ENCODE measurements at places on chromosomes 2 and 18.

GRCh38 chr18:50696436-50696835, 123.4 kb downstream of the MRO start:
- DNase-seq: no peak
- H3K27ac ChIP-seq: no peak overlapping the region
- no peaks in the 10 kb centered on the region for H3K4me1 ChIP-seq
- no peak overlapping the region for H3K4me3 ChIP-seq
- H3K36me3 ChIP-seq: no peaks in the 10 kb centered on the region

DNA sequence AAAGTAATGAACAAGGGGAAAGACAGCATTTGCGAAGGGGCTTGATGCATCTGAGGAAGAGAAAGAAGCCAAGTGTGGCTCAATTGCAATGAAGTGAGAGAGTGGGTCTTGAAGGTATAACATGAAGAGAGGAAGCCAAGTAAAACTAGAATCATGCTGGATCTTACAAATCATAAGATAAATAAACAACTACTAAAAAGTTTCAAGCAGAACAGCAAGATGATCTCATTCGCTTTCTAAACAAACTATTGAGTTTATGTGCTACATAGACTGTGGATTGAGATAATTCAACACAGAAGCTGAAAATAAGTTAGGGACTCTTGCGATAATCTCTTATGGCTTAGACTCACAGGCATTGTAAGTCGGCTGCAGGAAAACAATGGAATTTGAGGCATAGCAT, 1310.5 kb upstream of the NRXN1 start:
- no peak overlapping the region for H3K4me3 ChIP-seq
- H3K27me3 ChIP-seq: no peaks in the 10 kb centered on the region
- no peak overlapping the region for H3K27ac ChIP-seq
- peak; percentile 12 for DNase-seq
- no peaks in the 10 kb centered on the region for H3K36me3 ChIP-seq

GRCh38 chr18:13007248-13007560, 16.0 kb downstream of the CEP192 start:
- no peaks in the 10 kb centered on the region for H3K27me3 ChIP-seq
- no peak overlapping the region for H3K4me3 ChIP-seq
- DNase-seq: no peak
- no peaks in the 10 kb centered on the region for H3K4me1 ChIP-seq

- no peak overlapping the region for H3K27ac ChIP-seq
- no peak overlapping the region for H3K4me3 ChIP-seq
- no peaks in the 10 kb centered on the region for H3K27me3 ChIP-seq
- no peaks in the 10 kb centered on the region for H3K36me3 ChIP-seq
- no peaks in the 10 kb centered on the region for H3K4me1 ChIP-seq
Observed at GRCh38 chr2:168501466-168502065, 45.5 kb downstream of the CERS6 start.

DNA sequence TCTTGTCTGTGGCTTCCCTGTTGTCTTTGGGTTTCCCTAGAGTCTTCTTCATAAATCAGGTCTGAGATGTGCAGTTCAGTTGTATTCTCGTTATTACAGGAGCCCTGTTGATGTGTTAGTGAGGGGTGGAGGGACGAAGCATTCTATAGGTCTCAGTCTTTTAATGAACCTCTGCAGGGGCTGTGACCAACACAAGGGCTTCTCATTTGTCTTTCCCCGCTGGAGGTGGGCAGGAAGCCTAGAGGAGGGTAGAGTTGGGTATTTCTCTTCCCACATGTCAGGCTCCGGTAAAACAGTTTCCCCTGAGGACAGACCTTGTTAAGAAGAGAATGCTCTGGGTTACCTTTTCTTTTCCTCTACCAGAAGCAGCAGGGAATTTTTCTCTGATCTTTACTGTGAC, 31.2 kb downstream of the PROC start:
- H3K4me3 ChIP-seq: no peak overlapping the region
- H3K27ac ChIP-seq: no peak overlapping the region
- no peaks in the 10 kb centered on the region for H3K4me1 ChIP-seq
- DNase-seq: no peak

Data from astrocyte (in vitro differentiated cells and primary cell).